Fibroblast of skin of left biceps (primary cell): ENCODE measurements at places on chromosomes 4 and X.

DNA sequence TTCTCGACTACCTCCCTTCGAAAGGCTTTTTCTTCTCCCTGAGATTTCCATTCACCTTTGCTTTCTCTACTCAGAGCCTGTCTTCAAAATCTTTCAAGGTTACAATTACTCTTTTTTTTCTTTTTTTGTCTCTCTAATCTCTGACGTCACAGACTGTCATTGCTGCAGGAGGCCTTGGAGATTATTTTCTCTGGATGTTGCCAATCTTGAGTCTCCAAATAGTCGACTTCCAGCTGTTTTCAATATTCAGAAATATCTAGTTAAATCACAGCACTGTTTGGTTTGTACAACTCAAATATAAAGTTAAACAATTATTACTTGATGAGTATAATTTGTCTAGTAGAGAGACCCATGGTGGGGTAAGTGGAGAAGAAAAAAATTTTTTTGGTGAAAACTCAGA lies 359.0 kb upstream of the BOD1L1 start:
- no peak for DNase-seq

DNA sequence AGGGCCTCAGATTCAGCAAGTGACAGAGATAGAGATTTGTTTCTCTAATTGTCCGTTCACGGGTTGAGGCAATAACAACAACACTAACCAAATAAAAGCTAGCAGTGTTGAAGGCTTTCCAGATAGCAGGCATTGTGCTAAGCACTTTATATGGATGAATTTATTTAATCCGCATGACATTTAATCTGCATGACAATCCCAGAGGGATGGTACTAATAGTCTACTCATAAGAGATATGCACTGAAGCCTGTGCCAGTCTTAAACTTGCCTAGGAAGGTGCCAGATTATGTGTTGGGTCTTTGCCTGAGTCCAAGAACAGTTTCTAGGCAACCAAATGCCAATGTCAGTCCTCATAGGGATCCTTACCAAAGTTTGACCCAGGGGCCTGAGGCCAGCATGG lies 37.7 kb upstream of the FAT1 start:
- DNase-seq: no peak

- no peak for DNase-seq
These were observed 86.8 kb downstream of the CAMK2D start for GRCh38 chr4:113674733-113675132.

DNA sequence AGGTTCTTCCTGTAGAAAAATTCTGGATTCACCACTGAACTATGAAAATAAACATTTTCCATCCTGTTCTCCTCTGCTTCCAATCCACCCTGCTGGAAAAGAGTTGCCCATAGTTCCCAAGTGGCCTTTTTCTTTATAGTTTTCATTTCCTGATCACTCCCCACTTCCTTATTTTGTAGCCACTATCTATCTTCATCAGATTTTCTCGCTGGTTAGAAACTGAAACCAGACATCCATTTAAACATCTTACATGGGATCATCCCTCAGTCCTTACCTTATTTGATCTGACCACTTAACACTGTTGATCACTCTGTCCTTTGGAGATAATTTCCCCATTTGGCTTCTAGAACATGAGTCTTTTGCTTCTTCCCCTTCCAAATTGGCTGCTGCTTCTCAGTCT lies 42.2 kb upstream of the SCOC start:
- DNase-seq: no peak

DNA sequence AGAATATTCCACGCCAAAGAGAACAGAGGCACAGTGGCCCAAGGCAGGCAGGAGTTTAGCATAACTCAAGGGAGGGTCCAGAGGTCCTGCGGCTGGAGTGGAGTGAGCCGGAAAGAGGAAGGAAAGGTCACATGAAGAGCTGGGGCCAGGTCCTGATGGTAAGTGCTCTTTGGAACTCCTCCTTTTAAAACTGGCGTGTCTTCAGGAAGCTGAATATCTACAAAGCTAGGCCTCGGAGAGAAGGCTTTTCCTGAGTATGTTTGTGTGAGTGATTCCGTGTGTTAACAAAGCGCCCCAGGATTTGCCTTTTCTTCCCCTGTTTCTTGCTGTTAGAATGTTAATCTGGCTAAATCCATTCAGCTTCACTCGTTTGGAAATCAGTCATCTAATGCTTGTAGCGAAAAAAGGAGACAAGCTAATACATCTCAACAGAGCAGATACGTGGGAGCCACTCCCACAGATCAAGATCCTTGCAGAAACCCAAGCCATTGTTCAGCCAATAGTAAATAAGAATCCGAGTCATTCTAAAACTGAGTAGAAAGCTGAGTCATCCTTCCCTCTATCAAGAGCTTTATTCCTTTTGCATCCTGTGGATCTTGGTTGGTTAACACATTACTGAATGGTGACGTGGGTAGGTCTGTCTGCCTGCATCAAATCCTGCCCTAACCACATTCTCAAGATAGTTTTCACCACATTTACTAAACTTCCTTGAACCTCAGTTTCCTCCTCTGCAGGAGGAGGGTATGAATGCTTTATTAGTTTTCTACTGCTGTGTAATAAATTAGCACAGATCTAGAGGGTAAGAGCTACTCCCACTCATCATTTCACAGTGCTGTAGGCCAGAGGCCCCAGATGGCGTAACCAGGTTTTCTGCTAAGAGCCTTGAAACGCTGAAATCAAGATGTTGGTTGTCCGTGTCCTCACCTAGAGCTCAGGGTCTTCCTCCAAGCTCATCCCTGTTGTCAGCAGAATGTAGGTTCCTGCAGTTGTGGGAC lies 43.2 kb upstream of the RBM47 start:
- DNase-seq: peak; percentile 97

- peak; percentile 67 for DNase-seq
These were observed 13.8 kb downstream of the MAD2L1 start for GRCh38 chr4:120052856-120053255.

DNA sequence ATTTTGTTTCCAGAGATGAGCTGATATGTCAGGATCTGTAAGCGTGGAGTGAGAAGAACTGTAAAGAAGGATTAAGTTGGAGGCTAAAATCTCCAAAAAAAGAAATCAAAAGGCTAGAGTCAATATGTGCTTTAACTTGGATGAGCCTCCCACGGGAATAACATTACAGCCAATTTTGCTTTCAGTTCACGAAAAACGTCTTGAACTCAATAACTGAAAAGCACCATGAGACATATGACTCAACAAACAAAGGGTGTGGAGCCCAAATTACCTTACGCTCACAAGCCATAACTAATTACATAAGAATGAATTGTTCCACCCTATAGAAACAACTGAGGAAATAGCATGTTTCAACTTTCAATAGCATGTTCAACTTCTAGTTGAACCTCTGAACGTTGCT lies 22.3 kb downstream of the TMPRSS11D start:
- no peak for DNase-seq

DNA sequence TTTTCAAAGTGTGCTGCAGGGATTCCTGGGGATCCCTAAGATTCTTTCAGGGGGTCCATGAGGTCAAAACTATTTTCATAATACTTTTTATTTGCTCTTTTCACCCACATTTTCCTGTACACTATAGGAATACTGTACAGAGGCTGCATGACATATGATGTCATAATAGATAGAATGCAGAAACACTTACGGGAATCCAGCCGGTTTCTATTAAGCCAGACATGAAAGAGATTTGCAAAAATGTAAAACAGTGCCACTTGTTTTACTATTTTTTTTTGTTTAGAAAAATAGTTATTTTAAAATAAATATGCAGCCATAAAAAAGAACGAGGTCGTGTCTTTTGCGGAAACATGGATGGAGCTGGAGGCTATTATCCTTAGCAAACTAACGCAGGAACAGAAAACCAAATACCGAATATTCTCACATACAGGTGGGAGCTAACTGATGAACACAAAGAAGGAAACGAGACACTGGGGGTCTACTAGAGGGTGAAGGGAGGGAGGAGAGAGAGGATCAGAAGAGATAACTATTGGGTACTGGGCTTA lies 5.0 kb downstream of the ZFX start:
- DNase-seq: no peak

- DNase-seq: no peak
These were observed 762.8 kb downstream of the PDHA2 start for GRCh38 chr4:96602661-96603060.

DNA sequence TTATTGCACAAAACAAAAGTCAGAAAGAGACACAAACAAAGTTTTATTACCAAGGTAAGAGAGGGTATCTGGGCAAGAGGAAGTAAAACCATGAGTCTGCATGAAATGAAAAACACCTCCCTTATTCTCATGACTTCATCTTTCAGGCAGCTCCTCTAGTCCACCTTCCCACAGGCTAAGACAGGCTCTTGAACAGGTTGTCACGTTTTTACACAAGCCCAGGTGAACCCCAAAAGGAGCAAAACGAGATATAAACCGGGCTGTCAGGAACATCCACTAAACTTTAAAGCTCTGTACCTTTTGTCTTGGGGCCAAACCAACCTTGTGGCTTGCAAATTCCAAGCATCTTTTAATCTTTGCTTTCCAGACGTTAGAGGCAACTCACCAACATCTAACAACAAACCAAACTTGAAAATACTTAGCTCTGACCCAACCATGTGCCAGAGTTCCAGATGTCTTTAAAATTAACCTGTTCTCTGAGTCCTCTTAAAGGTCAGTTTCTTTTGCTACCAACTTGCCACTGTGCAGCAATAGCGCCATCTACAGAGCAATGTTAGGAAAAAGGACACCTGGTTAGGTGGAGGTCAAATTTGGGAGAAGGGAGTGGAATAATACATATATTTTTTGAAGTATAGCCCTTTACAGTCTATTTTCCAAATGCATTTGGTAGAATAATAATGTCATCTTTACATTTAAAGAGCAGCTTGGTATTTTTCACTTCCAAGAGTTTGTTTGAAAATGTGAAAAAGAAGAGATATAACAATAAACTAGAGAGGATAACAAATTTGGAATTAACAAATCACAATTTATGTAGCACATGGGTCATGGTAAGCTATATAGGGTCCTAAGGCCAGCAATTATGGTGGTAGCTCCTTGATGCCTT lies 73.1 kb downstream of the QRFPR start:
- DNase-seq: peak; percentile 9

- DNase-seq: no peak
These were observed 534.4 kb upstream of the EPHA5 start for GRCh38 chr4:66204534-66205247.

- DNase-seq: no peak
These were observed 97.7 kb downstream of the TMA16 start for GRCh38 chr4:163592212-163592611.

DNA sequence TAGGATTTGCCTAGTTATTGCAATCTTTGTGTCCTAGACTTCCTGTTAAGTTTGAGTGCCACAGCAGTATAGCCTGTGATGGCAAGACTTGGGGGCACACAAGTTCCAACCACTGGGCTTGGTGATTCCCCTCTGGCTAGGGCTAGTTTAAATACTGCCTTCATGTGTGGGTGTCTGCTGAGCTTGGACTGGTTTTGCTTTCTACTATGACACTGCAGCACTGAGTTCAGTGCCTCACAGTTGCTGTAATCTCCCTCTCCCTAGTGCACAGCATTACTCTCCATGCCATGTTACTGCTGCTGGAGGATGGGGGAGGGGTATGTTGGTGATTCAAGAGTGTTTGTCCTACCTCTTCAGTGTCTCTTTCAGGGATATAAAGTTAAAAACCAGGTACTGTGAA lies 379.6 kb downstream of the IL15 start:
- DNase-seq: no peak

DNA sequence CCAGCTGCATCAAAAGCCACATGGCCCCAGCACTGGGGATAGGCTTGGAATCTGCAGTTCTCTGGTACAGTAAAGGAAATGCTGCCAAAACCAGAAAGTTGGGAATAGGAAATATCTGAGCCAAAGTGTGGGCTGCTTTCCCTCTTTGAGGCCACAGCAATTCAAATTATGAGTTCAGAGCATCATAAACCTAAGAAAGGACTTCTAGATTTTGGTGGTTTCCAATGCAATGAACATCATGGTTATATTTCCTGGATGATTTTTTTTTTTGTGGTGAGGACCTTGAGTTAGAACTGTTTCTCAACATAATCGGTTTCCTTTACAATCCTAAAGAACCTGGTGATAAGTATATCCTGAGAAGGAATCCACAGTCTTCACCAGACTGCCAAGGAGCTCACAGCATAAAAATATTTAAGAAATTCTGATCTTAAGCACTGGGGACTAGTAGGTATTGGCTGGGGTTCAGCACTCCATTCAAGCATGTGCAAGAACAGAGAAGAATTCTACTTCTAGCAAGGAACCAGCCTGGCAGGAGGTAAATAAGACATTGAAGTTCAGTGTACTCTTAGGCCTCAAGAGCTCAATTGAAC lies 29.8 kb upstream of the ARHGAP24 start:
- DNase-seq: peak; percentile 42

GRCh38 chrX:46710927-46711623 lies 47.8 kb downstream of the SLC9A7 start:
- no peak for DNase-seq

- no peak for DNase-seq
These were observed 173.4 kb downstream of the PAPSS1 start for GRCh38 chr4:107546638-107547037.

DNA sequence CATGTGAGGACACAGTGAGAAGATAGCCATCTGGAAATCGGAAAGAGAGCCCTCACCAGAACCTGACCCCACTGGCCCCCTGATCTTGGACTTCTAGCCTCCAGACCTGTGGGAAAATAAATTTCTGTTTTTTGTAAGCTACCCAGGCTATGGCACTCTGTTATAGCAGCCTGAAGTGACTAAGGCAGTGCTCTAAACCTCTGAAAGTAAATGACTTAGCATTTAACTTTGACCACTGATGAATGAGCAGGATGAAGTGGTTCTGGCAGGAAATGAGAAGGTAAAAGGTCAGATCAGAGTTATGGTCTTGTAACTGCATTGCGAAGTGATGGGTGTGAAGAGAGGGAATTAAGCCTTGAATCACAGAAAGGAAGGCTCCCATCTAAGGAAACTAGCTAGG lies 17.0 kb downstream of the GPAT3 start:
- no peak for DNase-seq

- DNase-seq: peak; percentile 13
These were observed 100.1 kb downstream of the CEP135 start for GRCh38 chr4:56048702-56049431.

GRCh38 chr4:162056990-162057389 lies 106.8 kb downstream of the FSTL5 start:
- no peak for DNase-seq

DNA sequence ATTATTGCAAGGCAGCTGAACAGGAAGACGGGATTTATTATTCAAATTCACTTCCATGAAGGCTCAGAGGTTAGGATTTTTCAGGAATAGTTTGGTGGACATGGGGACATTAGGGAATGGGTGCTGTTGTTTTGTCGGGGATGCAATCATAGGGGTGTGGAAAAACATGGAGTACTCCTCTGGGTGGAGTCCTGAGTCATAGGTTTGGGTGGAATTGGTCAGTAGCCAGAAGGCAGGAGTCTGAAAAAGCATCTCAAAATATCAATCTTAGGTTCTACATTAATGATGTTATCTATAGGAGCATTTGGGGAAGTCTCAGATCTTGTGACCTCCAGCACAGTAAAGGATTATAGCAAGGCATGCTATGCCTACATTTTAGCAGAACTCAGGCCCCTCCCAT lies 14.5 kb upstream of the ETNPPL start:
- DNase-seq: no peak

DNA sequence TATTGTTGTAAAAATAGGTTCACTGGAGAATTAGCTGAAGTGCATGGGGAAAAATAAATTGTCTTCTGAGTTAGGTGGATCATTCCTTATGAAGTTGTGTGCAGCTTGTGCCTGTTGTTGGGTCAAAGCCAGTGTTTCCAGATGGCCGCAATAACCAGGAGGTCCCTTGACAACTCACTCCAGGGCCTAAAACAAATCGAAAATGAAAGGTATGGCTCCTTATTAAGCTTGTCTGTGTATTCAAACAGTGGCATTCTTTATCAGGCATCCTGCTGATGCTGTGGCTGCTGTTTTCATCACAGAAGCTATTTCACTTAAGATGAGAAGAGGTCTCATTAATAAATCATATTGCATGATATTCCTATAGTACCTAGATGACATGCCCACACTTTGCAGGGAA lies 80.2 kb downstream of the GRIA2 start:
- DNase-seq: no peak
